Upper lobe of right lung (tissue), 1 donor: ENCODE measurements at places on chromosomes 11 and 22. TPM values are rescaled to one million over a fixed set of nuclear protein-coding genes. Genes with fewer than 3 reads are reported as not detected.

The EXPH5 gene
- total RNA-seq: 30.8 TPM

The SCGB1C1 gene
- total RNA-seq: not detected

GRCh38 chr11:102244681-102245409 is 72.4 kb upstream of the BIRC3 start:
- H3K36me3 ChIP-seq: no peaks in the 10 kb centered on the region
- H3K27me3 ChIP-seq: no peaks in the 10 kb centered on the region
- H3K4me1 ChIP-seq: no peaks in the 10 kb centered on the region
- H3K27ac ChIP-seq: no peak overlapping the region
- H3K4me3 ChIP-seq: no peak overlapping the region

GRCh38 chr22:25900880-25901279 is 158.9 kb downstream of the MYO18B start:
- H3K4me1 ChIP-seq: no peaks in the 10 kb centered on the region
- DNase-seq: no peak
- H3K36me3 ChIP-seq: no peaks in the 10 kb centered on the region
- no peak overlapping the region for H3K27ac ChIP-seq

The MYBPC3 gene
- total RNA-seq: 0.96 TPM

The MAP6 gene
- 5.8 TPM for total RNA-seq

The CD3E gene
- 14.5 TPM for total RNA-seq

The PANX3 gene
- total RNA-seq: not detected

- H3K27me3 ChIP-seq: no peaks in the 10 kb centered on the region
- no peaks in the 10 kb centered on the region for H3K36me3 ChIP-seq
- peak; percentile 92 for DNase-seq
- no peak overlapping the region for H3K4me3 ChIP-seq
- H3K4me1 ChIP-seq: no peaks in the 10 kb centered on the region
These were observed 98.8 kb downstream of the MED15 start for GRCh38 chr22:20606041-20606783.

DNA sequence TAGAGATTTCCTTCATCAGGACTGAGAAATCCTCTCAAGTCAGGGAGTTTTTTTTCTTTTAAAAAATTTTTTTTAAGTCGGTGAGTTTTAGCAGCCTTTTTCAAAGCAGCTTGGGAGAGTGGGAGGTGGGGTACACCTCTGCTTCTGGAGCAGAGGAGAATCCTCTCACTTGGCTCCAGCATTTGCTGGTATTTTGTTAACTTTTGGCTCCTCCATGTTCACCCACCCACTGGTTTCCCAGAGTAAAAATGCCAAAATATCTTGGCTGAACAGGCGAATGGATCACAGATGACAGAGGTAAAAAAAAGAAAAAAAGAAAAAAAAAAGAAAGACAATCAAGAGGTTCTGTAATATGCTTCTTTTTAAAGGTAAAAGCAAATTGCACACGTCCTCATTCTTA is 68.0 kb downstream of the GAB2 start:
- H3K4me1 ChIP-seq: peaks cover 52% of the 10 kb centered on the region
- peak overlapping the region; percentile 63 for H3K27ac ChIP-seq
- H3K27me3 ChIP-seq: no peaks in the 10 kb centered on the region

DNA sequence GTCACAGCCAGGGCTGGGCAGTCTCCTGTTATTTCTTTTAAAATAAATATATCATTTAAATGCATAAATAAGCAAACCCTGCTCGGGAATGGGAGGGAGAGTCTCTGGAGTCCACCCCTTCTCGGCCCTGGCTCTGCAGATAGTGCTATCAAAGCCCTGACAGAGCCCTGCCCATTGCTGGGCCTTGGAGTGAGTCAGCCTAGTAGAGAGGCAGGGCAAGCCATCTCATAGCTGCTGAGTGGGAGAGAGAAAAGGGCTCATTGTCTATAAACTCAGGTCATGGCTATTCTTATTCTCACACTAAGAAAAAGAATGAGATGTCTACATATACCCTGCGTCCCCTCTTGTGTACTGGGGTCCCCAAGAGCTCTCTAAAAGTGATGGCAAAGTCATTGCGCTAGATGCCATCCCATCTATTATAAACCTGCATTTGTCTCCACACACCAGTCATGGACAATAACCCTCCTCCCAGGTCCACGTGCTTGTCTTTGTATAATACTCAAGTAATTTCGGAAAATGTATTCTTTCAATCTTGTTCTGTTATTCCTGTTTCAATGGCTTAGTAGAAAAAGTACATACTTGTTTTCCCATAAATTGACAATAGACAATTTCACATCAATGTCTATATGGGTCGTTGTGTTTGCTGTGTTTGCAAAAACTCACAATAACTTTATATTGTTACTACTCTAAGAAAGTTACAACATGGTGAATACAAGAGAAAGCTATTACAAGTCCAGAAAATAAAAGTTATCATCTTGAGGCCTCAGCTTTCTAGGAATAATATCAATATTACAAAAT is 13.4 kb downstream of the OR51B4 start:
- no peak for DNase-seq
- H3K36me3 ChIP-seq: no peaks in the 10 kb centered on the region
- H3K4me1 ChIP-seq: no peaks in the 10 kb centered on the region
- H3K27ac ChIP-seq: no peak overlapping the region
- H3K27me3 ChIP-seq: no peaks in the 10 kb centered on the region

DNA sequence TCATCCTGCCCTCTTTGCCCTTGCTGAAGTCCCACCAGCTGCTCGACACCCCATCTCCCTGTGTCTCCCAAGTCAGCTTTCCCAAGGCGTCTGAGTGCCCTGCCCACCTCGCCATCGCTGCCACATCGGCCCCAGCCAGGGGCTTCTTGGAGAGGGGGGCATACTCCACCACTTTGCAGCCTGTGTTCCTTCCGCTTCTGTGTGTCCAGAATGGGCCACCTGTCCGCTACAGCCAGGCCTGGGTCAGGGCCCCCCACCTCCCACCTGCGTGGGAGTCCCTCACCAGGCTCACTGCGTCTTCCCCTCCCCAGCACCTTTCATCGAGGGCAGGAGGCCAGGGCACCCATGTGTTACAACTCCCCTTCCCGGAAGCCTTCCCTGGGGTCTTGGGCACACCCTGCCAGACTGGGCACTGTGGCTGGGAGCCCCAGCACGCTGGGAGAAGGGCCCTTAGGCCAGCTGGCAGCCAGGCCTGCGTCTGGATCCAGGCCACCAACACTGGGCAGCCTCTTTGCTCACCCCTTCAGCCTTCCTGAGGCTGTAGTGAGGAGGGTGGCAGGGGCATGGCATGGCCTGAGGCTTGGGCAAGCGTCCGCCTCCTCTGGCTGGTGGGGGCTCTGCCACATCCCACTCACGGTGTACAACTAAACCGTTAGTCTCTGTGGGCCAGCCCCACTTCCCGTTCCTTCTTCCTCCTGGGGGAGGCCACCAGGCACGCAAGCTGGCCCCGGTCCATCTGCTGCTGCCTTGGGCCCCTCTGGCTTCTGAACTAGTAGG is 13.4 kb downstream of the CPT1A start:
- no peak overlapping the region for H3K4me3 ChIP-seq
- peaks cover 11% of the 10 kb centered on the region for H3K36me3 ChIP-seq
- no peaks in the 10 kb centered on the region for H3K27me3 ChIP-seq
- H3K27ac ChIP-seq: peak overlapping the region; percentile 17
- no peak for DNase-seq

- H3K27ac ChIP-seq: peak overlapping the region; percentile 87
- no peaks in the 10 kb centered on the region for H3K36me3 ChIP-seq
- peak; percentile 83 for DNase-seq
These were observed 25.5 kb downstream of the SCGB1A1 start for GRCh38 chr11:62444236-62444833.

DNA sequence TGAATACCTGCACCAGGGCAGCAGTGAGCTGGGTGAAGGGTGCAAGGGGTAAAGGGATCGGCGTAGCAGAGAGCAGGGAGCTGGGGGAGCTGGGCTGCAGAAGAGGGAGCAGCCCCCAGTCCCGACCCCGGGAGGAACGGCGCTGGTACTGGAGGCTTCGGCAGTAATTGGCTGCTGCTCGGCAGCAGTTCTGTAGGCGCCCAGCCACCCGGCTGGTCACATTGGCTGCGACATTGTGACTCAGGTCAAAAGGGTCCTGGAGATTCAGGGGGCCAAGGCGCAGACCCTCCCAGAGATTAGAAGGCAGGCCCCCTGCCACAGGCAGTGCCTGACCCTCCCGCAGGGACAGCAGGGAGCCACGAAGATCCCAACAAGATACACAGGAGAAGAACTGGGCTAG is 2.1 kb upstream of the EEF1G start:
- peak overlapping the region; percentile 92 for H3K27ac ChIP-seq
- no peaks in the 10 kb centered on the region for H3K27me3 ChIP-seq
- DNase-seq: no peak
- peaks cover 53% of the 10 kb centered on the region for H3K36me3 ChIP-seq
- peaks cover 32% of the 10 kb centered on the region for H3K4me1 ChIP-seq

The TNNT3 gene
- 0.43 TPM for total RNA-seq

The BRMS1 gene
- 32.1 TPM for total RNA-seq

GRCh38 chr11:71305451-71306125 is 53.2 kb upstream of the SHANK2 start:
- H3K4me3 ChIP-seq: no peak overlapping the region
- H3K36me3 ChIP-seq: no peaks in the 10 kb centered on the region
- DNase-seq: peak; percentile 36
- H3K27ac ChIP-seq: no peak overlapping the region

The ANKK1 gene
- total RNA-seq: not detected

- no peak overlapping the region for H3K4me3 ChIP-seq
- peaks cover 8% of the 10 kb centered on the region for H3K4me1 ChIP-seq
- H3K27ac ChIP-seq: no peak overlapping the region
- no peaks in the 10 kb centered on the region for H3K27me3 ChIP-seq
- no peak for DNase-seq
- H3K36me3 ChIP-seq: peaks cover 15% of the 10 kb centered on the region
These were observed 19.6 kb downstream of the USP28 start for GRCh38 chr11:113855803-113856202.

GRCh38 chr11:82303671-82304070 is 430.0 kb downstream of the FAM181B start:
- no peaks in the 10 kb centered on the region for H3K4me1 ChIP-seq
- H3K4me3 ChIP-seq: no peak overlapping the region
- H3K36me3 ChIP-seq: no peaks in the 10 kb centered on the region
- no peak overlapping the region for H3K27ac ChIP-seq
- DNase-seq: no peak
- H3K27me3 ChIP-seq: no peaks in the 10 kb centered on the region

The SYT7 gene
- total RNA-seq: 4.8 TPM

The RAB3IL1 gene
- total RNA-seq: 10.6 TPM

- H3K36me3 ChIP-seq: no peaks in the 10 kb centered on the region
- DNase-seq: no peak
These were observed 995.1 kb downstream of the BRD1 start for GRCh38 chr22:48832592-48832991.

The P2RY6 gene
- total RNA-seq: 3.2 TPM

The C22orf39 gene
- 35.6 TPM for total RNA-seq

GRCh38 chr11:75147191-75147874 is 3.6 kb upstream of the SLCO2B1 start:
- peak overlapping the region; percentile 55 for H3K27ac ChIP-seq
- no peaks in the 10 kb centered on the region for H3K27me3 ChIP-seq
- H3K4me3 ChIP-seq: no peak overlapping the region

The CYP2D6 gene
- 1.0 TPM for total RNA-seq

DNA sequence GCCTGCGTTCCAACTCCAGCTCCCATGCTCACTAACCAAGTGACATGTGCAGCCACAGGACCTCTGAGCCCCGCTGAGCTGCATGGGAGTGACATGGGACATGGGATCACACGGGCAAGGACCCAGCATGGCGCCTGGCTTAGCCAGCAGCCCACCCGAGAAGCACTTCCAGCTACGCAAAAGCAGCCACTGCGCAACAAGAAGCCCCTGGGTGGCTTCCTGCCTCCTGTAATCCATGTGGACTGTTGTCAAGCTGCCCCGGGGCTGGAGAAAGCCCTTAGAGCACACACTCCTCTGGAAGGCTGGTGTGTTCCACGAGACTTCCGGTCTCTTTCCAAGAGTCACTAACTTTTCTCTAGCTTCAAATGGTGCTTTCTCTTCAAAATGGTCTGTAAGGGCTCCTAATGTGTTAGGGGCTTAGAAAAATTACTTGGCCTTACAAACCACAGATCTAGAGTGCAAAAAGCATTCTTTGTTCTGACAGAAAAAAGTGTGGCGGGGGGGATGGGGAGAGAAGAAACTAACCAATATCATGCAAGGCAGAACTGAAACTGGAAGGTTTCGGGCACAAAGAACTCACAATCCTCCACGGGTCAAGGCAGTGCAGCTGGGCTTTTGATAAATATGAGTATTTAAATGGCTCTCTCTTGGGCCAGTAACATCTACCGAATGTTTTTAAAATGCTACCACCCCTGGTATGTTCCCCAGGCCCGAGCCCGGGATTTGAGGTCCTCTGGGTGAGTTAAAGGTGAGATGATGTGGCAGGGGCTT is 5.5 kb downstream of the C11orf24 start:
- no peaks in the 10 kb centered on the region for H3K27me3 ChIP-seq
- H3K36me3 ChIP-seq: peaks cover 59% of the 10 kb centered on the region
- H3K4me1 ChIP-seq: peaks cover 18% of the 10 kb centered on the region
- DNase-seq: no peak
- H3K4me3 ChIP-seq: no peak overlapping the region

GRCh38 chr11:7490054-7490453 is 4.7 kb downstream of the OLFML1 start:
- no peak for DNase-seq
- H3K36me3 ChIP-seq: no peaks in the 10 kb centered on the region
- no peak overlapping the region for H3K27ac ChIP-seq
- no peaks in the 10 kb centered on the region for H3K27me3 ChIP-seq
- H3K4me1 ChIP-seq: peaks cover 5% of the 10 kb centered on the region
- no peak overlapping the region for H3K4me3 ChIP-seq

DNA sequence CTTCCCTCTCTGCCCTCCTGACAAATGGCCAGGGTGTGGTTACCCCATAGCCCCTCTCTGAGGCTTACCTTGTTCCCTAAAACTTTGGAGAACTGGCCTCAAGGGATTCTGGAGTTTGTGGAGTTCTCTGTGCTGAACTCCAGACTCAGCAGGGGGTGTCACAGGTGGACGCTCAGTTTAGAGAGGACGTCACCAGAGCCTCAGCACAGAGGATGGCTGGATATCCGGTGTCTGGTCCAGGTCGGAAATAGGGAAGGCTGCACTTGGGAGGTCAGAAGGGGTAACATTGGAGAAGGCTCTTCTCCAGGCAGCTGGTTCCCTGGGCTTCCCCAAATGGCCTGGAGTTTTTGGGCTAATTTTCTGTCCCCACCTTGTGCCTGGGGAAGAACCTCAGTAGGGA is 64.2 kb downstream of the ADAMTS15 start:
- no peak overlapping the region for H3K27ac ChIP-seq
- H3K4me1 ChIP-seq: peaks cover 10% of the 10 kb centered on the region
- DNase-seq: no peak
- H3K36me3 ChIP-seq: no peaks in the 10 kb centered on the region

DNA sequence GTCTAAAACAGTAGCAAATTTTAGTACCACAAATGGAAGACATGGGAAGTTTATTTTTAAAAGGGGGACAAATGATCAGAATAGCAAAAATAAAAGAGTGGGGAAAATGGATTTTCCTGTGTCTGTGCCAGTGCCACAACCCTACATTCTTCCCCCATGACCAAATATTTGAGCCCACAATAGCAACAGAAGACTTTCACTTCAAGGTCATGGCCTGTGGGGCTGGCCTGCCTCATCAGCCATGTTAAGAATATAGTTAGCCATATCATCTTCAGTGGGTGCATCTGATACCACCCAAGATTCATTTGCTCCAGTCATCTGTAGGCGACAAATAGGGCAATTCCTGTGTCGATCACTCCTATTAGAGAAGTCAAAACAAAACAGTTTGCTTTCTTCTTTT is 26.3 kb downstream of the RNF141 start:
- H3K36me3 ChIP-seq: peaks cover 19% of the 10 kb centered on the region
- no peak overlapping the region for H3K4me3 ChIP-seq
- DNase-seq: no peak
- H3K4me1 ChIP-seq: peaks cover 6% of the 10 kb centered on the region
- H3K27ac ChIP-seq: no peak overlapping the region
- H3K27me3 ChIP-seq: no peaks in the 10 kb centered on the region
